Stimulated activated CD8-positive, alpha-beta memory T cell treated with anti-CD3 and anti-CD28 coated beads, Interleukin-15, amount 100 ng/mL, for 24 hours (primary cell): ENCODE measurements at places on chromosomes 2 and 18.

DNA sequence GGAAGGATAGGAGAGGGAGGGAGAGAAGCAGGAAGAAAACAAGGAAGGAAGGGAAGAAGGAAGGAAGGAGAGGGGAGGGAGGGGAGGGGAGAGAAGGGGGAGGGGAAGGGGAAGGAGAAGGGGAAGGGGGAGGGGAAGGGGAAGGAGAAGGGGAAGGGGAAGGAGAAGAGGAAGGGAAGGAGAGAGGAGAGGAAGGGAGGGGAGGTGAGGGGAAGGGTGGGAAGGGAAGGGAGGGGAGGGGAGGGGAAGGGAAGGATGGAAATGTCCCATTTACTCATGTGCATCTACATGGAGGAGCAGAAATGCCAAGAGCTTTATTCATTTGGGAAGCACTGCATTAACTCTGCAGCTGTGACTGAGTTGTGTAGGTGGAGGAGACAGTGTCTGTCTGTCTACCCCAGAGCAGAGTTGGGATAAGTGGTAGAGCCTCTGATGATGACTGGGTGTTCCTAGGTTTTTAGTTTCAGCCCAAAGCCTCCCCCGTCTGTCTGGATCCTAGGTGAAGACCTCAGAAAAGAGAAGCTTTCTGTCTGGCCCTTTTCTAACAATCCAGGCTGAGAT is 131.3 kb downstream of the COL6A3 start:
- DNase-seq: no peak

DNA sequence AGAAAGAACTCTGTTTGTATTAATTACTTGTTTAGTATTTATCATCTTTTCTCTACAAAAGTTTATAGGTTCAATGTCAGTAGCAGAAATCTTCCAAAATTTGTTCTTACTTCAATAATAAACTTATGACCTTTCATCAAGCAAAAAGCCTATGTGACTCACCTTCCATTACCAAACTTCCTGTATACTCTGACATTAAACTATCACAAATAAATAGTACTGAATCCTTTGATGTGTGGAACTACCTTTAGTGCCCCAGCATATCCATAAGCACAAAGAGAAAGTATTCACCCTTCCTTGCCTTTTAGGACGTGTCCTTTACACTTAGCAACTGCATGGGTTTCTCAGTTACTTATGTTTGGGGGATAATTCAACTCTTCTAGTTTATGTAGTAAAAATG is 166.0 kb downstream of the EHBP1 start:
- DNase-seq: no peak

GRCh38 chr2:66862885-66863650 is 428.1 kb downstream of the MEIS1 start:
- DNase-seq: no peak

GRCh38 chr2:63872571-63873328 is 31.1 kb downstream of the UGP2 start:
- no peak for DNase-seq

- no peak for DNase-seq
Observed at GRCh38 chr2:144520756-144521487, 1.0 kb upstream of the ZEB2 start.

GRCh38 chr2:60470340-60470739 is 83.1 kb downstream of the BCL11A start:
- no peak for DNase-seq

DNA sequence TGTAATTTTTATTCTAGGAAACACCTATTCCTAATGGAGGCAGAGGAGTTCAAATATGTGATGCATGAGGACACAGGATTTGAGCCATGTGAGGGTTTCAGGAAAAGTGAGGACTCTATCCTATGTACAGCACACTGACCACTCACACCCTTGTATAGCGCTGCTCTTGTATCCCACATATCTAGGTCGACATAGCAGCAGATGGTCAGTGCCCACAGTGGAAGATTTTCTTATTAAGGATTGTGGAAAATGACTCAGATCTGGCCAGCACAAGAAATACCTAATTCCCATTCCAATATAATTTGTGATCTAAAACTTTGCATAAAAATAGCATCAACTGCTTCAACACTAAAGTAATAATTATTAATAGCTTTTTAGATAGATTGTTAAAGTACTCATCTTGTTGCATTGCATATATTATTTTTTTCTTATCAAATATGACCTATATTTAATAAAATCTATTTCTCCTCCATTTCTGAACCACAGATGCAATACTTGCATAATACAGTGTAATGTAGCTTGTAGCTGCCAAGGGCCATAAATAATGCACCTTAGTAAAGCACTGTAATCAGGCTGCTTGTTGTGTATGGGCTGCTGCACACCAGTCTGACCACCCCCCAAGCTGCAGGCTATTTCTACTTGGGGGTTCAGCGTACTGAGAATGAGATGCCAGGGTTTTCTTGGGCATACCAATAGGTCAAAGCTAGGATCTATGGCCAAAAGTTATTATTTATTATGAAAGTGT is 442.2 kb upstream of the CWC22 start:
- no peak for DNase-seq

GRCh38 chr2:238919307-238919706 is 71.4 kb downstream of the TWIST2 start:
- DNase-seq: no peak

DNA sequence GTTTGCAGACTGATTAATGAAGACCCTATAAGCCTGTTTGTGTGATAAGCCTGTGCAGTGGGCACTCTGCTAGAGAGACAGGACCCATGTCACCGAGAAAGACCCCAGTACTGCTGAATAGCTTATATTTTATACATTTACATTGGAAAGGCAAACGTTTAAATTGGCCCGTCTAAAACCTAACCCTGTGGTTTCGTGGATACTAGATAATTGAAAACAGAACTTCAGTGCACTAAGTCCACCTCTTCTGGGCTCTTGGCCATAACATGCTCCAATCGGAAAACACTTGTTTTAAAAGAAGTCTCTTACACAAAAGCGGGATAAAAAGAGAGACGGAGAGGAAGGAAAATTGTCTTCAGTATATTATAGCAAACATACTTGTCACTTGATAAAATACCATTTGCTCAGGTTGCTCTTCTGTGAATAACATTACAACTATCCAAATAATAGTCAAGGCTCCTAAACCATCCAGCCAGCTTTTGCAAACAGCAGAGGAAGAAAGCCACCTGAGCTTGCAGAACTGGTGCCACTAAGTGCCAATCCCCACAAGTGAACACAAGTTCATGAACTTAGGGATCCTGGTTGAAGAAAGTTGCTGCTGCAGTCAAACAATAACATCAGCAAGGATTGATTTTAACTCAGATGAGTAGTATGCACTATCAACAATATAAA is 218.4 kb upstream of the FN1 start:
- no peak for DNase-seq

DNA sequence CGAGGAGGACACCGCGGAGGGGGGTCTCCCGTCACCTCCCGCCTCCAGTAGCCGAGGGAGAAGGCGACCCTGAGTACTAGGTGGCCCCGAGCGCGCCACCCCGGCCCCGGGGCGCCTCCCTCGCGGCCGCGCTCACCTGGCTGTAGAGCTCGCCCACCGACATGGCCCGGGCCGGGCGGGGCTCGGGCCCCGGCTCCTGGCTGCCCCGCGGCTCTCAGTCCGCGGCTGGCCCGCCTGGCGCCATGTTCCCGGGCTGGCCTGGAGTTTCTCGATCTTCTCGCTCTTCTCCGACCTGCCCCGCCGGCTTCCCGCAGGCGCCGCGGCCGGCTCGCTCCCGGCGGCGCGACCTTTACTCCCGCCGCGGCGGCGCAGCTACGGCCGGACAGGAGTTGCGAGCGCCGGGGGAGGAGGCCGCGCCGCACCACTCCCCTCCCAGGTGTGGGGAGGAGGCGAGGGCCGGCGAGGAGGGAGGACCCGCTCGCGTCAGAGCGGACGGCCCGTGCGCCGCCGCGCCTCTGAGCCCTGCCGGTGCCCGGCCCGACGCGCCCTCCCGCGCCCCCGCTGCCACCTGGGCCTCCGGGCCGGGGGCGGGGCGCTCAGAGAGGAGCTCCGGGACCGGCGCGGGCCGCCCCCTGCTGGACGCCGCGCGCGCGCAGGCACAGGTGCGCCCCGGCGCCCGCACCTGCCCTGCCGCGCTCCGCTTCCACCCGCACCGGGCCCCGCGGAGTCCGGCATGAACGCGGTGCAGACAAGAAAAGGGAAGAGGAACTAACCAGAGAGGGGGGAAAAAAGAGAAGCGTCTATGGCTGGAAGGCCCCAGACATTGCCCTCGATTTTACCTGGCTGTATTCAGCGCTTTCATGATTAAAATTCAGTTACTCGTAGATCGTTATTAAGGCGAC is at the start of gene MYO5B:
MYO5B (minus strand) TSS at position 517 of the 902 bp plus-strand sequence; CDS start at position 163, 354 bp downstream.
- peak; percentile 17 for DNase-seq

- no peak for DNase-seq
Observed at GRCh38 chr2:203719456-203720410, 13.3 kb downstream of the CD28 start.

DNA sequence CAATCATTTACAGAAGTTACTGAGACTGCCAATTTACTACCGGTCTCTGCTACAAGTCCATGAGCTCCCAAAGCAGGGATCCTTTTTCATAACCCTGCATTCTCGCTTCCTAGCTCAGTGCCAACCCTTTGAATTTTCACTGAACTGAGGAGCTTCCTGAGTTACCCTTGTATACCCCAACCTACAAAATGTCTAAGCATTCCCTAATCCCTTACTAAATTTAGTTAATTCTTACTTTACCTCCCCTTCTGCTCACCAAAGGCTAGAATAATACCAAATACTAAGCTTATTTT is 9.6 kb downstream of the MAT2A start:
- DNase-seq: no peak

GRCh38 chr2:171814883-171815282 is 79.2 kb downstream of the SLC25A12 start:
- DNase-seq: no peak

- DNase-seq: no peak
Observed at GRCh38 chr2:127695491-127696472, 5.5 kb upstream of the SFT2D3 start.
